ENCODE measurements at places on chromosomes 6 and 20.

GRCh38 chr6:1770968-1771723 lies 161.4 kb downstream of the FOXC1 start:
- no peak for DNase-seq

DNA sequence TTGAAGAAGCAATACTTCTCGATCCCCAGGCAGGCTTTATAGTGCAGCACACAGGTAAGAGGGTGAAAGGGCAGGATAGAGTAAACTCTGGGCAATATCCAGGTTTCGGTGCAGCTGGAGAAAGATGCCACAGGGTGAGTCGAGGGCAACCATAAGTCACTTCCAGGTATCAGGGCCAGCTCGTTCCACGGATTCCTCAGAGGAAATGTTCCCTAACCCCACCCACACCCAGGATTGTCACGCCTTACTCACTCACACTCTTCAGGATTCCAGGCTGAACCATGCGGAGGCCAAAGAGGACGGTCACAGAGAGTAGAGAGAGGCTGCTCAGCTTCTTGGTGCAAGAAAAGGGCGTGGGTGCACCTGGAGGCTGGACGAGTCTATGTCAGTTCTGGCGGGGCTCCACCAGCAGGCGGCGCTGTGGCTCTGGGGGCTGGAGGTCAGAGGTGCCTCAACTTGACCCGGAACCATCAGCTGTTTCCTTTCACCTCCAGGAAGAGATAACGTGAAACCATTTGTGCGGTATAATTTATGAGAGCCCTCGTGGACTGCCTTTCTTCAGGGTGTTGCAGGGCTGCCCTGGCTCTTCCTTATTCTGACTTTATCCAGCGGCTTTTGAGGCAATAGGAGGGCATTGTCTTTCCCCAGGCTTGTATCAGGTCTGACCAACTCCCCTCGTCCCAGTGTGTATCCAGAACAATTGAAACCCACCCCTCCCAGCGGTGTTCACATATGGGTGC lies 14.5 kb upstream of the WFDC12 start:
- DNase-seq: no peak

DNA sequence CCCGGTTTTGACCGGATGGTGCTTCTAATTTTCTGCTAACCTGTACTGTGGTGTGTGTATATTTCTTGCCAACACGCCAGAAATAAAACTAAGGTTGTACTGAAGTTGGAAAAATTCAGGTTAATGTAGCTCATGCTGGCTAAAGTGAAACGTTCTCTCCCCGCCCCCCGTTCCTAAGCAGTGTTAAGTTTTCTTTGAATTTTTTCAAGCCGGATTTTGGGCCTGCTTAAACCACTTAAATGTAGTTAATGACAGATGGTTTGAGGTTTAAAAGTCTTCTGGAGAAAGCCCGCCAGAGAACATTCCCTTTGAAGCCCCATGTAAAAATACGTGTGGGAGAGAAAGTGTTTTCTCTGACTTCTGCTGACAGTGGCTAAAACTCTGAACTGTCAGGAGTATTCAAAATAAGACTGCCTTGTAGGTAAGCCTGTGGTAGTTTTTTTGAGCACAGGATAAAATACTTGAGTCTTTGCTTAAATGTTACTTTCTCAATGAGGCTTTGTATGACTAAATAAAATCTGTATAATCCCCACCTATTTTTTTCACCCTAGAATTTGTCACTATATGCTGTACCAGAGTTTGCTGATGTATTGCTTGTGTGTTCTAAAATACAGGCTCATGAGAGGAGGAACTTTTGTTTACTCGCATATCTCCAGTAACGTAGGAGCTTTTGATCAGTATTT lies 101.3 kb downstream of the OR2B2 start:
- DNase-seq: no peak

GRCh38 chr6:27667657-27668441 lies 194.9 kb upstream of the ZNF184 start:
- DNase-seq: no peak

DNA sequence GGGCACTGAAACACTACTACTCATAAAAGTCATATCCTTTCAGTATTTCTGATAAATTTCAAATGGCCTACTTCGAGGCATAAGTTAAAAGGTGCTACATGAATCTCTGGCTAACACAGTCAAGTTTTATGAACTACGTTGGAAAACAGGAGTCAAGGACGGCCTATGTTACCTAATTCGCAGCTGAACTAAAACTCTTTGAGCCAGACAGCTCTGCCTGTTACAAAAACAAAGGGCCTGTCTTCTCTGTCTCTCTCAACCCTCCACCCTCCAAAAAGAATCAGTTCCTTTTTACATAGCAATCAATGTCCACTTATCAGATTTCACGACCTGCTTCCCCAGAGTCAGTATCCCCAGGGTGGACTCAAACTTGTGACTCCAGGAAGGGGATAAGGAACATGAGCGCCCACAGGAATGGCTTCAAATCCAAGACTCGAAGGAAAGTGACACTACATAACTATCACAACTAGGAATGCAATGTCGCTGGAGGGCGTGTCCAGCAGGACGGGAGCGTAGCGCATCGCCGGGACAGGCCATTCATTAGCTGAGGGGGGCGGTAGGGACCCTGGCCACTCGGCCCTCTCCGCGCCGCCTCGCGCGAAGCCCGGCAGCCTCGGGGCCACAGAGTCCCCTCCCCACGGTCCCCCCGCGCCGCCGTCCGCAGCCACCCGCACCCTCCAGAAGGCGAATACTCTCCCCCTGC lies 591 bp downstream of the IBTK start:
- peak; percentile 24 for DNase-seq

DNA sequence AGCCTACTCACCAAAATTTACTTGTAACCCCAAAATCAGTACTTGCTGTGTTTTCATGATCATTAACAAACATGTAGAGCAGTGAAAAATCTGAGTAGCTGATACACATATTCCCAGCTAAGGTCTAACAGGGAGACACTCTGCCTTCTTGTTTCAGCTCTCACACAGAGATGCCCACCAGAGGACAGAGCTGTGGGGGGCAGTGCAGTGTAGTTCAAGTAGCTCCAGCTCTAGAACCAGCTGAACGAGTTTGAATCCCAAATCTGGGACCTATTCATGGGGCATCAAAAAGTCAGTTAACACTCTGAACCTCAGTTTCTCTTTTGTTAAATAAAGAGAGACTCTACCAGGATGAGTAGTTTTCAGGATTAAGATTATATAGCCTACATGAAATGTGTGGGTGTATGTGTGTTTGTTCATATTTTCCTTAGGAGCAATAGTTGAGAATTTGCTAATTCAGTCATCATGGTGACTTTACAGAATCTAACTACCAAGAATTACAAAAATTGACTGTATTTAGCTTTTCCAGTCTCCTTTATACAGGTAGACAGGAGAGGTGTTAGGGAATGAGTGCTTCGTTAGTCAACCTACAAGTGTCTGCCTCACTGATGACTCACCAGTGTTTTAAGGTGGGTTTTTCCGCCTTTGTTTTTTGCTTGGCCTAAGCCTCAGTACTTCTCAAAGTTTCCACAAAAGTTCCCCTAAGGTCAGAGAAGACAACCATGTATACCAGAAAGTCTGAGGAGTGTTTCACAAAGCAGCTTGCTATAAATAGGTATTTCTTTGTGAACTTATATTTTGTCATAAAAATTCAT lies 164.0 kb upstream of the RUNX2 start:
- no peak for DNase-seq

- no peak for DNase-seq
These were observed 53.3 kb downstream of the CNKSR3 start for GRCh38 chr6:154457046-154457713.

- DNase-seq: no peak
These were observed 18.7 kb upstream of the MC3R start for GRCh38 chr20:56229812-56230211.

GRCh38 chr20:44224637-44225036 lies 14.1 kb upstream of the OSER1 start:
- no peak for DNase-seq

- DNase-seq: no peak
These were observed 3.4 kb downstream of the TFAP2B start for GRCh38 chr6:50822078-50822476.

DNA sequence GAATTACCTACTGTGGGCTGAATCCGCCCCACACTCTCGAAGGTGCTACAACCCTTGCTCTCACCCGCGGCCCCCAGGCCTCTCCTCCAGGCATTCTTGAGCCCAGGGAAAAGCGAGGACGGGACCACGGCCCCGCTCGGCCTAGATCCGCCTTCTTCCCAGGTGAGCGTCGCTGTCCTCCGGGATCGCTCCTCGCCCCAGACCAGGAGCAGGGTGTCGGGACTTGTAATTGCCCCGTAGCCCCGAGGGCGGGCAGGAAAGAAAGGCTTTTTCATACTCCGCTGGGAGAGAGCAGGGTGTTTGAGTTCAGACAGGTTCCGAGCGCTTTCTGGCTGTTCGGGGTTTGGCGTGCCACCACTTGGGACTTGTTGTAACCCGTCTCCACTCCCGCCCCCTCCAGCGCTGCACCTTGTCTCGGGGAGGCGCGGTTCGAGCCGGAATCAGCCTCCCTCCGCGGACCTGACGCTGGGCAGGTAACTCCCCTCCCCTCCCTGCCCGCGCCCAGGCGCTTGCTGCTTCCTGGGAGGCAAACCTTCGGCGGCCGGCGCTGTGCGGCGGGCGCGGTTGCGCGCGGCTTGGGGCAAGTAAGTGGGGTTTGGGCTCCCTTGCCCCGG lies at the start of gene FAM83B:
Gene FAM83B (plus strand): TSS at position 529 of the 614 bp plus-strand sequence. CDS start 23,476 bp downstream, outside the sequence.
- no peak for DNase-seq

- DNase-seq: no peak
These were observed 157.6 kb upstream of the RPS6KA2 start for GRCh38 chr6:166784691-166785090.

- DNase-seq: peak; percentile 67
These were observed 38.8 kb downstream of the SRC start for GRCh38 chr20:37384683-37385174.

- DNase-seq: no peak
These were observed 40.8 kb upstream of the TMEM244 start for GRCh38 chr6:129901910-129902309.

GRCh38 chr6:163579111-163579879 lies 164.8 kb downstream of the QKI start:
- no peak for DNase-seq
